Fibroblast of the aortic adventitia (primary cell): ENCODE measurements at places on chromosomes 16 and 17. TPM values are rescaled to one million over a fixed set of nuclear protein-coding genes. Genes with fewer than 3 reads are reported as not detected.
A peak's percentile ranks its signal among the peaks of the same experiment; 100 is the strongest.

DNA sequence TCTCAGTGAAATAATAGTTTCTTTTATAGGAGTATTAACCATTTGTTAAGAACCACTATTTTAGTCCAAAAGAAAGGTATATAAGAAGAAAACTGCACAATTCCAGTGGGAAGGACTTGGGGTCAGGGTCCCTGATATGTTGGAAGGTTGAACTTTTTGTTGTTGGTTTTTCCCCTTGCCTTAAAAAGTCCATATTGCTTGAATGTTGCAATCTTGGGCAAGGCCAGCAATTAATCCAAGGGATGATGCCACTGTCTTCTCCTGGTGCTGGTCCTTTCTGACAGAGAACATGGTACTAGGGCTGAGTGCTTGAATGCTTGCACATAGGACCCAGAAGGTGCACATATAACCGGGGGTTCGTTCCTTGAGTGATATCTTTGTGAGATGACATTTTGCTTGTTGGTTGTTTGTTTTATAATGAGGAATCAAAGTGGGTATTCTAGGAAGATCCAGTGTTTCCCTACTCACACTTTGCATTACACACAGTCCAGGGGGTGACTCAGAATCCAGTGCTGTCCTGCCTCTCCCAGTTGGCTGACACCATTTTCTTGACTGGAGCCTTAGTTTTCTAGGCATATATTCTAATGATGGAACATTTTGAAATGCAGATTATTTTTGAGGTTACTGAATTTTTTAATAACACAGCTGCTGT lies 54.9 kb downstream of the SIAH1 start:
- DNase-seq: peak; percentile 26

- DNase-seq: peak; percentile 84
Measured at GRCh38 chr17:5249615-5250014, 15.0 kb upstream of the SCIMP start.

DNA sequence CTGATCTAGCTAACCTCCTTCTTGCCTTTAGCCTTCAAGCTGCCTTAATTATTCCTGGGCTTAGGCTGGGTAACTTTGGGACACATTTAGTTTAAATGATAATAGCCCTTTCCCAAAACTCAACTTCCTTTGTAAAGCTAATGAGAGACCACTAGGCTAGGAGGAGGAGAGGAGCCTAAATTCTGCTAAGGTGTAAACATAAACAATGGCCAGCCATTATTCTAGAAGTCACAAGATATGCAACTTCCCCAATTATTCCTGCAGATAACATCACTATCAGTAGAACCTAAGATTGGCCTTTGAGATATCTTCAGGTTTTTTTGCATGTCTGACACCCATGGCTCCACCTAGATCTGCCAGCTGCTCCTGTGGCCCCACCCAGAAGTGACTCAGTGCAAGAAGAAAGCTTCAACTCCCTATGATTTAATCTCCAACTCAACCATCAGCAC lies 131.2 kb upstream of the FAM20A start:
- DNase-seq: peak; percentile 30

DNA sequence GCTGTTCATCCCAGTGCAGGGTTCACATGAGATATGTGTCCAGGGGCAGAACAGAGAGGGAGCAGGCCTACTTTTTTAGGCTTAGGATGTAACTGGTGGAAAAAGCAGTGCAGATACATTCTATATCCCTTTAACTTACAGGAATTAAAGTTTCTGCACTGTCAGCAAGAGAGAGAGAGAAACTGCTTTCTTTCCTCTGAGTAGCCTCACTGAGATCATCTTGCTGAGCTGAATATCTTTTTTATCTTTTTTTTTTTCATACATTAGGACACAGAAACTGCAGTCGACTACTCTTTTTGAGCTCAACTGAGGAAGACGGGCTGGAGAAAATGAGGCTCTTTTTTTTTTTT lies 50.1 kb downstream of the CNGB1 start:
- DNase-seq: no peak

GRCh38 chr17:61168506-61168905 lies 231.1 kb upstream of the TBX2 start:
- no peak for DNase-seq

- DNase-seq: no peak
Measured at GRCh38 chr16:2905988-2906387, 5.7 kb upstream of the FLYWCH1 start.

DNA sequence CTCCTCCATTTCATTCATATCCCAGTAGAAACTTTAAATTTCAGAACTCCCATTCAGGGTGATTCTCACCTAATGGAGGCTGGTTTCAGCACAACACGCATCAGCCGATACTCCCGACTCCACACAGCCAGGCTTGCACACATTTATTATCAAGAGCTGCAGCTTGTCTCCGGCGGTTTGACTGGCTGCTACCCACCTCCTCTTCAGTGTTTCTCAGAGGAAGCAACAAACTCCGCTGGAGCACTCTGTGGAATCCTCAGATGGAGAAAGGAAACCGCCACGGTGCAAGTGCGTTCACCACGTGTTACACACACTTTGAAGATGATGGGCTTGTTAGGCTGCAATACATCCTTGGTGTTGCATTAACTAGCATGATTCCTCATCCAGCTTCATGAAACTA lies 39.7 kb upstream of the NUDT7 start:
- no peak for DNase-seq

- DNase-seq: no peak
Measured at GRCh38 chr16:1072526-1073261, at the start of gene SSTR5. Gene SSTR5 (plus strand): TSS chr16:1072747. CDS start chr16:1078869, 6,122 bp downstream.

IKZF3 gene
- total RNA-seq: not detected in 2 replicates

WNT3 gene
- 0.63 and 0.65 TPM in 2 replicates for total RNA-seq
